ENCODE measurements at places on chromosomes 4 and X.

DNA sequence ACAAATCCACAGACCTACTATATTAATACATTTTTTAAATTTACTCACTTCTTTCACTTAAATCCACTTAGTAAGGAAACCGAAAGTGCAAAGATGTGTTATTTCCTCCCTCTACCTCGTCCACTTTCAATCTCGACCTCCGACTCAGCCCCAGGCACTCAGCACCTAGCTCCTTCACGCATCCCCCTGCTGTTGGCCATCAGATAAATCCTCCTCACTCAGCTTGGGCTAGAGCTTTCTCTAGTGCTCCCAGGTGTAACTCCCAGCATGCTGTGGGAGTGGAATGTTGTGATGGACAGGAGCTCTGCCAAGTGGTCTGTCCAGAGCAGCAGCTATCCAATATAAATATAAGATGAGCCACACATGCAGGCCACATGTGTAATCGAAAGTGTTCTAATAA is 26.7 kb upstream of the TEC start:
- DNase-seq, result no peak

- DNase-seq, result no peak
These were observed 43.3 kb downstream of the NHSL2 start for GRCh38 chrX:71953946-71954345.

DNA sequence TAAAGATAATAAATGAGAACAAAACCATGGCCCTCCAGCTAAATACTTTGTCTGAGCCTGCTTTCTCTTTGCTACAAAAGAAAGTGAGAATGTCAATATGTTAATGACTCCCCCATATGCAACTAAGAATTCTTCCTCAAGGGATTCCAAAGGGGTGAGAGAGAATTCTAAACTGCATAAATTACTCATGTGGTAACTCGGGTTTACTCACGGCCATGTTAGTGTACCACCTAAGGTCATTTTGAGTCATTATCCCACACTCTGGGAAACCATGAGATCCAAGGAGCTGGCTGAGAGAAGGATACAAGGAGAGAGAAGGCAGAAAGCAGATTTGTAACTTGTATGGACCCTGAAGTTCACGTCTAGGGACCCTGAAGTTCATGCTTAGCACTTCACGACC is 190.3 kb downstream of the DHX15 start:
- no peak for DNase-seq

DNA sequence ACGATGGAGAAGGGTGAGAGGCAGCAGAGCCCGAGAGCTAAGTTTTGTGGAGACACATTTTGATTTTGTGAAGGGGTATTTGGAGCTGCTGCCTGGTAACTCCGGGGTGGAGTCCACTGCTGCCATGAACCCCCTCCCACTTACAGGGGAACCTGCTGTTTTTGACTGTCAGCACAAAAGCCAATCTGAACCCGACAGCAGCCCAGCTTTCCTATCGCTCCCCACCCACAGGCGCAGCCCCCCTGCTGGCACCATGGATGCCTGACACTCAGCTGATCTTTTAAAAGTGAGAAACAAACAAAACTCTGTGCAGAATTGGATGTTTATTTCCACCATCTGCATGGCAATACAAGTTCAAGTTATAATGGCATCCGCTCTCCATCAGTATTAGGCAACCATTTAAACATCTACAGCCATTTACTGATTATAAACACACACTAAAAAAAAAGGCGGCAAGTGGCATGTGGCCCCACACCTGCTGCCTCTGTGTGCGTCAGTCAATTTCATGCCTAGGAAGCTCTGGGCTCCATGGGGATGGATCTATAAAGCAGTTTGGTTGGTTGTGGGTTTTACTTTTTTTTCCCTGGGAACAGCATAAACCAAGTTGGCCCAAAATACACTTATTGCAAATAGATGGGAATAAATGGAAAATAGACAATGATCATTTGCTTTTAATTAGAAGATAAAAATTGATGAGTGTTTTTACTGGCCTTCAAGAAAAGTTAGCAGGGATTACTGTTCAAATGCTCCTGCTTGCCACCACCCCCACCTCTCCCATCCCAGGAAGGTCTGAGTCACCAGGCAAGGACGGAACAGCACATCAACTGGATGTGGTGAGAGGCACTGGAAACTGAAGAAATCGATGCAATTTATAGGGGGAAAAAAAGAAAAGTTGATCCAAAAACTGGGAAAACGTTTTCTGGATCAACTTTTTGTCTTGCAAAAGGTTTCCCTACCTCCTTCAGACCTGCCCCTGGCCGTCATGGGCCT is 46.0 kb downstream of the SEPSECS start:
- no peak for DNase-seq

Data from activated T-cell treated with anti-CD3 and anti-CD28 coated beads, Interleukin-2, amount 50 U/mL, for 48 hours (primary cell).